G401 (cell line): ENCODE measurements at places on chromosomes 4 and X.

GRCh38 chr4:113339430-113339813 lies 290.0 kb downstream of the ANK2 start:
- DNase-seq: no peak

DNA sequence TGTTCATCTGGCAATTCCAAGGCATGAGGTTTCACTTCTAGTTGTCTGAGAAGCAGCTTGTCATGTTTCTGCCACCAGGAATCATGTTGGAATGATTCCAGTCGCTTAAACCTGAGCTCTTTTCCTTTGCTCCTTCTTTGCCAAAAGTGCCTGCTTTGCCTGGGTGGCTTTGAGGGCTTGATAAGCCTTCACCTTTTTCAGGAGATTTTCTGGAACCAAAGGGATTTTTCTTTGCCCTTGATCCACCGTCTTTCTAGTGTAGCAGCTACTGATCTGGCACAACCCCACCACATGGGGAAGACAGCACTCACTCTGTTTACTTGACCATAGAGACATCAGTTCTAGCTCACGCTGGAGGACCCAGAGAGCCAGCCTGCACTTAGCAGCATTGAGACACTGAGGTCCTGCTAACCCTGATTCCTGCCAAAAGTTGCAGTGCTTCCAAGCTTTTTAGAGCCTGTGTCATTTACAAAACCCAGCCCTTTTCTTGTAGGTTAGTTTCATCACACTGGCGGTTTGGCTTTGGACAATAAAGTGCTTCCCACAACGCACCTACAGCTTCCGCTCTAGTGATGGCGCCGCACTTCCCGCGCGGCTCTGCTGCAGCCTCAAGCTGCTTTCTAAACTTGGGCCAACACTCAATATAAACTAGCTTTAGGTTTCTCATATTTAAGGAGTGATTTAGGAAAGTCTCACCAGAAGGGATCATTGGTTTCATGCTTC lies 7.3 kb upstream of the CCNI start:
- peak; percentile 65 for DNase-seq

GRCh38 chr4:112818594-112818965 lies 181.6 kb downstream of the LARP7 start:
- DNase-seq: peak; percentile 24

DNA sequence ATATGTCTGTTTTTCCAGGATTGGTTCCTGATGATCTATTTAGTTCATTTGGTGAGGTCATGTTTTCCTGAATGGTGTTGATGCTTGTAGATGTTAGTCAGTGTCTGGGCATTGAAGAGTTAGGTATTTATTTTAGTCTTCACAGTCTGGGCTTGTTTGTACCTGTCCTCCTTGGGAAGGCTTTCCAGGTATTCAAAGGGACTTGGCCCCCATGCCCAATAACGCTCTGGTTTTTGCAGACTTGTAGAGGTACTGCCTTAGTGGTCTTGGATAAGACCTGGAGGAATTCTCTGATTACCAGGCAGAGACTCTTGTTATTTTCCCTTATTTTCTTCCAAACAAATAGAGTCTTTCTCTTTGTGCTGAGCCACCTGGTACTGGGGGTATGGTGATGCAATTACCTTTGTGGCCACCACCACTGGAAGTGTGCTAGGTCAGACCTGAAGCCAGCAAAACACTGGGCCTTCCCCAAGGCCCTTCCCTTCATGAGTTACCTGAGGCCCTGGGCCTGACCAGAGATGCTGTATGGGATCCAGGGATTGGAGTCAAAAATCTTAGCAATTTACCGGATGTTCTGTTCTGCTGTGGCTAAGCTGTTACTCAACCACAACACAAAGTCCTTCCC lies 63.3 kb upstream of the RXFP1 start:
- no peak for DNase-seq

- no peak for DNase-seq
Measured at GRCh38 chrX:71067089-71067488, 1.0 kb downstream of the SNX12 start.

GRCh38 chrX:3526731-3527130 lies 180.3 kb upstream of the MXRA5 start:
- DNase-seq: no peak

GRCh38 chr4:107213410-107213809 lies 177.3 kb upstream of the DKK2 start:
- DNase-seq: no peak

GRCh38 chr4:5999356-5999755 lies 18.9 kb downstream of the C4orf50 start:
- DNase-seq: no peak

DNA sequence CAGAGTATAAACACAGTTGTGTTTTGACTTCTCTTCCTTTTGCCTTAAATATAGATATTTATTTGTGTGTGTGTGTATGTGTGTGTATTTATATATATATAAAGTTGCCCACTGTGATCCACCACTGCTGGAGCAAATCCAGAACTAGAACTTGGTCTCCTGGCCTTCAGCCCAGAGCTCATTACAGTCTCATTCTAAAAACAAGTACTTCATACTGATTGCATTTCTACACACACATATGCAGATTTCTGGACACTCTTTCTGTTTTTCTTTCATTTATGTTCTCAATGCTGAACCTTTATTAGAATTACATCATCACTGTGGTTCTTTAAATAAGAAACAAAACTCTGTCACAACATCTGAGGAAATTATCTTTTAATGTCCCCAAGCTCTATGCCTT lies 381 bp downstream of the TXK start:
- DNase-seq: no peak

- no peak for DNase-seq
Measured at GRCh38 chr4:150310159-150310895, 232.1 kb downstream of the DCLK2 start.

DNA sequence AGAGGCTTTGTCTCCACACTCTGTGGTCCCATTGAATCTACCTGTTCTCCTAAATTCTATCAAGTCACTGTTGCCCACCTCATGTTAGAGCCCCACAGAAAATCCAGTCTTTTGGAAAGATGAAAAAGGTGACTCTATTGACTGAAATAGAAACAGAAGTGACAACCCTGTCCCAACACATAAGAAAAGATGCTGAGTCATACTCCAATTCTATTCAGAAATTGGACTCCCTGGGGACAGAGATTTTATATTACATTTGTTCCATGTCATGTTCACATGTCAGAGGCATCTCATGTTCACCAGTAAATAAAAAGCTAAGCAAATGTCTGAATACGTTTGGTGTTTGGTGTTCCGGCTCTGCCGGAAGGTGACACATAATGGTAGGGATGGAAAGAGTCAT lies 2.9 kb upstream of the GRPR start:
- no peak for DNase-seq

DNA sequence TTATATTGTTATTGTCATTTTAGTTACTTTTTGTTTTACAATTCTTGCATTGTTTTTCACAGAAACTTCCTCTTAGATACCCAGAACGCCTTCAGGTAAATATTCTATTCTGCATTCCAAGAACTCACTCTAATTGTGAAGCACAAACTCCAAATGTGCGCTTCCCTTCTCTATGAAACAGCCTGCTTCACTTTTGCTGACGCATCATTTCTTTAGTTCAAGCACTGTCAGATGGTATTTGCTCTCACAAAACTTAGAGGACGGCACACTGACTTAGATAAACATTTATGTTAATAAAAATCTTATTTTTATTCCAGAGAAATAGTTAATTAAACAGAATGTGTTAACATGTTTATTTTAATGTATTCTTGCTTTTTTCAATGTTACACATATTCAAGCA lies 3.3 kb downstream of the CSN1S1 start:
- DNase-seq: no peak

DNA sequence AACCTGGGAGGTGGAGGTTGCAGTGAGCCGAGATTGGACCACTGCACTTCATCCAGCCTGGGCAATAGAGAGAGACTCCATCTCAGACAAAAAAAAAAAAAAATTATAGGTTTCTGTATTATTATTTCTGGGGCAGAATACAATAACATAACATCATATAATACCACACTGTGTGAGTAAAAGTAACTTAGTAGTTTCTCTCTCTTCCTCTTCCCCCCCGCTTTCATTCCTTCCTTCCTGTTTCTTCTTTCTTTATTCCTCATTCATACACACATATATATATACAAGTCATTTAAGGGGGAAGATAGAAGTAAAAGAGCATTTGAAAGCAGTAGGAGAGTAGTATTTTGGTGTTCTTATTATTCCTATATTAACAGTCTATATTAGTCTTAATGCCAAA lies 55.9 kb upstream of the FHDC1 start:
- DNase-seq: no peak

GRCh38 chr4:75142382-75142781 lies 209.5 kb downstream of the PARM1 start:
- DNase-seq: no peak

DNA sequence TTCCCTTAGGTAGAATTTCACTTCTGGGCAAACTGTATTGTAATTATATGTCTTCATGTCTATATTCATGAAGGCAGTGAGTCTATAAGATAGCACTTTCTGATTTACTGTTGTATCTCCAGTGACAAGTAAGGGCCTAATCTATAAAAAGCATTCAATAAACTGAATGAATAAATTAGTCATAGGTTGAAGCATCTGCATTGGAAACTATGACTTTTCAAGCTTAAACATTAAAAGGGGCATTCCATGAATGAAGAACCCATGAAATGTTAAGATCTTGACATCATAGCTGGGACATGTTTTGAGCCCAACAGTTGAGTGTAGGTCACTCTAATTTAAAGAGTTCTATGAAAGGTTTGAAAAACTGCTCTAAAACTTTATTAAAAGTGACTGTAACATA lies 159.3 kb upstream of the LCORL start:
- no peak for DNase-seq

GRCh38 chr4:182916483-182917181 lies 554 bp downstream of the DCTD start:
- peak; percentile 56 for DNase-seq

DNA sequence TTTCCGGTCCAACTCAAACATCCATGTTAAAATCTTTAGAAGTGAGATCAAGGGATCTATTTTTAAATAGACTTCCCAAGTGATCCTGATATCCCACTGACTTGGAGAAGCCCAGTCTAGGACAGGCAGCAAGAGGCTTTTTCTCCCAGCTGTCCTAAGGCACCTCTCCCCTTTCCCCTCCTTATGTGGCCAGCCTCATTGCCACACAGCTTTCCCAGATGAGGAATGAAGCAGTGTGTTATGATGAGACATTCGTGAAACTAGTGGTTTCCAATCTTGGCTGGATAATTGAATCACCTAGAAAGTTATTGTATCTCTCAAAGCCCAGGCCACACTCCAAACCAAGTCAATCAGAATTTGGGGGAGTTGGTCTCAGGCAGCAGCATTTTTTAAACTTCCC lies 16.8 kb upstream of the HSD17B13 start:
- no peak for DNase-seq

DNA sequence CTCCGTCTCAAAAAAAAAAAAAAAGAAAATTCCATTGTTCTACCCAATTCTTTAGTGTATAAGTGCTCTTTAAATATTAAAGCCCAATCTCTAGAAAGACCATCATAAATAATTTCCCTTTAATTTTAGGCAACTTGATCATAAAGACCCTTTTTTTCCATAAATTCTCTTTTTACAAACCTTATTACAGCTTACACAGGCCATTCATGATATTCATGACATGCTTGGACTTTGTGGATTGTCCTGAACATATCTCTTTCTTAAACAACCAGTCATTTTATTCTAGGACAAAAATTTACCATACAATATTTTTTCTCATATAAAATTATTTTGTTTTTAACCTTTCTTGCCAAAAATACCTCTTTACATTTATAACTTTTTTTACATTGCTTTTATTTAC lies 30.5 kb downstream of the TLR8 start:
- no peak for DNase-seq

- no peak for DNase-seq
Measured at GRCh38 chr4:45438047-45438446, 685.8 kb downstream of the GABRG1 start.

GRCh38 chr4:151522866-151523519 lies 114.0 kb downstream of the FHIP1A start:
- no peak for DNase-seq

- no peak for DNase-seq
Measured at GRCh38 chrX:4668802-4669536, 955.5 kb upstream of the PRKX start.

GRCh38 chrX:82658492-82658891 lies 849.6 kb upstream of the POU3F4 start:
- no peak for DNase-seq

DNA sequence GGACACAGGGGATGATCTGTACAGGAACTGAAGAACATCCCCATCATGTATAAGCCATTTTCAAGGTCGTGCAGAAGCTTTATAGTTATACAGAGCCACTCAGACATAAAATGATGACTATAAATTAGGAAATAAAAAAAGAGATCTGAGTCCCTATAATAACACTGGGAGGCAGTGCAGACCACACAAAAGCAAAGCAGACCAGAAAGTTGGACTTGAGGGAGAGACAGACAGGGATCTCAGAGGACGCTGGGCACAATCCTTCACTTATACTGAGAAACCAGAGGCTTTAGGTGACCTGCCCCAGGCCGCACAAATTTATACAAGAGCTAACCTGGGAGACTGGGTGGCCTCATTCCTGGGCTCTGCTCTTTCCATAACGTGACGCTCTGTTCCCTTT lies 70.5 kb downstream of the HADH start:
- peak; percentile 15 for DNase-seq

GRCh38 chr4:66567551-66567950 lies 897.3 kb upstream of the EPHA5 start:
- no peak for DNase-seq

DNA sequence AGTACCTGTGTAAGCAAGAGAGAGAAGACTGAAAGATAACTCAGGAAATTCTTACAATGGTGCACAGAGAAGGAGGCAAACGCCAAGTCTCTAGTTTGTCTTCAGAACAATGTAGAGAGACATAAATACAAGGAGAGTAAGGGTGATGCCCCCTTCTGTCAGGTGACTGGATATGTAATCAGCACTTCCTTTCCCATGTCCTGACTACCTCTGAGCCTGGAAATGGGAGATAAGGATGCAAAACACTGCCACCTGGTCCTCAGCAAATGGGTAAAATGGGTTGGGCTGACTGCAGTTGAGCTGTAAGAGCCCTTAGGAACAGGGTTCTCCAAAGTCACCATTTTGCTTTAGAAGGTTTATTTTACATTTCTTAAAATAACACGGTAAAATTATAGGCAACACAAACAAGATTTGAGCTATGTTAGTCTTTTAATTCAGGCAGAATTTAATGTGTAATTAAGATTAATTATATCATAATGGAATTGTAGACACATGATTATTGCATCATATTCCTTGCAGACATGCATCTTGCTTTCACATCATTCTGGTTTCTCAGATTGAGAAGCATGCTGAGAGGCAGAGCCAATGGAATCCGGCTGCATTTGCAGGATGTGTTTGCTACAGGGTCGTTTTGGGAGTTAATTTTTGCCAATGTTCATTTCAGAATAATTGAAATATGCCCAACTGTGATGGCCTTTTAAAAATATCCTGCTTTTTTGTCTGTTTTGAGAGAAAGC lies 37.2 kb upstream of the ARX start:
- no peak for DNase-seq

DNA sequence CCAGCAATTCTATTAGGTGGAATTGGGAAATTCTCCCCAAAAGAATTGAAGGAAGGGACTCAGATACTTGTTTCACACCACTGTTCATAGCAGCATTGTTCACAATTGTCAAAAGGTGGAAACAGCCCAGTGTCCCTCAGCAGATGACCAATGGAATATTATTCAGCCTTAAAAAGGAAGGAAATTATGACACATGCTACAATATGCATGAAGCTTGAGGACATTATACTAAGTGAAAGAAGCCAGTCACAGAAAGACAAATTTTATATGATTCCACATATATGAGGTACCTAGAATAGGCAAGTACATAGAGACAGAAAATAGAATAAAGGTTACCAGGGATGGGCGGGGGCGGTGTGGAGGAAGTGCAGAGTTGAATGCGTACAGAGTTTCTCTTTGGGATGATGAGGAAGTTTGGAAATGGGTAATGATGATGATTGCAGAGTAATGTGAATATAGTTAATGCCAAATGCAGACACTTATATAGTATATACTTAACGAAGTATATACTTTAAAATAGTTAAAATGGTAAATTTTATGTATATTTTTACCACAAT lies 29.6 kb downstream of the DOCK11 start:
- DNase-seq: no peak
